Esophagus mucosa (tissue), 1 donor: ENCODE measurements at places on chromosomes 4 and X.

- ATAC-seq, result no peak
Measured at GRCh38 chr4:113878668-113879067, 100.8 kb downstream of the ARSJ start.

DNA sequence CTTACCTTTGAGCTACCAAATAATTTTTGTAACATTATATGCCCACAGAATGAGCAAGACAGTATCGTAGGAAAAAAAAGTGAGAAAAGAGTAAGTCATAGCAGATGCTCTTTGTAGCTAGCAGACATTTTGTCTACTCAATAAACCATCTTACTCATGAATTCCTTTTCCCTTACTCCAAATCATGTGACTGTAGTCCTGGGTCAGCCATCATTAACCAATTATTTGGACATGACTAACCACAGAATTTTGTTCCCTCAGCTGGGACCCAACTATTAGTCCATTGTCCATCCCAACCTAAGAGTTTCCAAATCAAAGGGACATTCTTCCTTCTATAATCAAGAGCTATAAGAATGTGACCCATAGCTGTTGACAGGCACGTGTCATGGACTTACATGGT is 11.4 kb downstream of the UBE2D3 start:
- ATAC-seq, result peak; percentile 58

- no peak for ATAC-seq
Measured at GRCh38 chrX:70434914-70435586, 9.6 kb upstream of the DLG3 start.

DNA sequence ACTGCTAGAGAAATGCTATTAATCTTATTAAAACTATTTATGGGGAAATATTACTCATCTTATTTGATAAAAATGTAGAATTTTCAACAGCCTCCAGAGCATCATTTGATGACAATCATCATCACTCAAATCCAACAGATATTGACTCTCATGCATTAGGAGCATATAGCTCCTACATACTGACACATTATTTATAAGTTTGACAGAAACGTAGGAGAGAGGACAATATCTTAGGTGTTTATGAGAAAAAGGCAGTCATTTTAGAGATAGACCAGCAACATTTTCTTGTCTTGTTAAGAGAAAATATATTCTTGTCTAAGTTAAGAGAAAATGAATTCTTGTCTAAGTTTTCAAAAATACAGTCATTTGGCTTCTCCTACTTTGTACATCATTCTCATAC is 2550.2 kb downstream of the PCDH7 start:
- ATAC-seq, result no peak

DNA sequence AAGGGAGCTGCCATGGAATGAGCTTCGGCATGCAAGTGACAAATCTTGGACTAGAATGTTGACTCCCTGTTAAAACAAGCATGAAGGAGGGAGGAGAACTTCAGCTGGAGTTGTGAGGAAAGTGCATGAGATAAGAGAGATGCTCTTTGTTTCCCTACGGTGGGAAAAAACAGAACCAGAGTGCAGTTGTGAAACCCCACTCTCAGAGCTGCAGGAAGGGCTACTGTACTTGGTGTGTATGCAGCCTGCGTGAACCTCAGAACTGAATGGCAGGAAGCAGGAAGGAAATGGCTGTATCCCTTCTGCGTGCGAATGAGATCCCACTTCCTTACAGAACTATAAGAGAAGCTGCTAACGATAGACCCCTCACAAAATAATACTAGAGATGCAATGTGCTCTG is 57.2 kb downstream of the EGF start:
- no peak for ATAC-seq

GRCh38 chrX:109732017-109732801 is 848 bp downstream of the ACSL4 start:
- ATAC-seq, result no peak

DNA sequence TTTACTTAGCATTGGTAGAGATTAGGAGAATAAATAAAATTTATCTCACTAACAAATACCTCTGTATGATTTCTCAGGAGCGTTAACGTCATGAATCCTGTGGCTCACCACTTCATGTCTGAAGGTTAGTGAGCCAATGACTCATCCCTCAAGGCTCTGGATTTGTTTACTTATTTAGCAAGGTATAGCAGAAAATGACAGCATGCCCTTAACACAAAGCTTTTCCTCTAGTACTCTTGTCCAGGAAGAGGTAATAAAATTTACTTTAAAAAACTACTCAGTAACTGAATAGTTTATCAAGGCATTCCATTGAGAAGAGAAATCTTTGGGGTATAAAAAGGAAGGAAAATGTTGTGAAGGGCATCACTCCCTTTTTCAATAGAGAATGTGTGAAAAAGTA is 823.8 kb downstream of the CCSER1 start:
- peak; percentile 87 for ATAC-seq

DNA sequence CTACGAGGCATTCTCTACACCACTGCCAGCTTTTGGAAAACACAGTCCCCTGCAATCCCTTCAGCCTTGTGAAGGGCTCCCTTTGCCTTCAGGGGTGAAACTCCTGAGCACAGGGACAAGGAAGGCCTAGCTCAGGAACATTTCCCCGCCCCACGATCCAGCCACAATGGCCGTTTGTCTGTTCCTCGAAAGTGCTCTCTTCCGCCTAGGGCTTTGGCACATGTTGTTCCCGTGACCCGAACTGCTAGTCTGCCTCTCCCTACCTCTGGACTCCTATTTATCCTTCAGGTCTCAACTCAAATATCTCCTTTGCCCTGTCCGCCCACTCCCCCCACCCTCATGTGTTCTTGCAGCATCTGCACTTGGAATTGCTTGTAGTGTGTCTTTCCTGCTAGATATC is 12.1 kb downstream of the FGD1 start:
- no peak for ATAC-seq

DNA sequence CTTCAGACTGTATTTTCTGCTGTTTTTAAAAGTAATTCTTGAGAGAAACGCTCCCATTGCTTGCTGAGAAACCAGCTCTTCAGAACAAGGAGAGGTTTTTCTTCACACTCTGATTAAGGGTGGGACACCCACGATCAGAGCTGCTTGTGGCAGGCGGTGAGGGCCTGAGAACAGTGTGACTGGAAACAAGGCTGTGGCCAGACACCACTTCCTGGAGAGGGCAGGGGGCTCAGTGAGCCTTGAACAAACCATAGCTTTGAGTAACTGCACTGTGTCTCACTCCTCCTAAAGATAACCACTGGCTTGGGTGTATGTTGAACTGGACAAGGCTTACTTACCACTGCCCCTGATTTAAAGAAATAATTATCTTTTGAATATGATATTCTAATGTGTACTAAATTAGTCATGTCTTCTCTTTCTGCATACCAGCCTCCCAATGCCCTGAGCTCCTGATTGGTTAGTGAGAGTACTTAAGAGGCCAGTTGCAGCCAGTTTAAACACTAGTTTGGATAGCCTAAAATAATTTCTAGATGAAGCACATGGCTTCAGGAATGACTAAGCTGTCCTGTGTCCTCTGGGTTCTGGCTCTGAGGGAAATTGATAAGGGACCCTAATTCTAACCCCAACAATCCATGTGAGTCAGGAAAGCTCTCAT is 3.7 kb upstream of the GPR82 start:
- ATAC-seq, result peak; percentile 65

- no peak for ATAC-seq
Measured at GRCh38 chrX:136794080-136794479, 13.3 kb upstream of the ARHGEF6 start.

GRCh38 chrX:14903891-14904290 is 30.7 kb downstream of the MOSPD2 start:
- ATAC-seq, result no peak
